ENCODE measurements at places on chromosomes 7 and 10. TPM values are rescaled to one million over a fixed set of nuclear protein-coding genes. Genes with fewer than 3 reads are reported as not detected.

Gene ADAM12
- total RNA-seq, result 10.5 TPM

Gene MET
- 43.0 TPM for total RNA-seq

Gene CYP2C19
- total RNA-seq, result not detected

Gene OLAH
- 7.6 TPM for total RNA-seq

Gene PRRT4
- 0.78 TPM for total RNA-seq

Gene UNCX
- not detected for total RNA-seq

Gene IL2RA
- 0.60 TPM for total RNA-seq

Gene GARIN1A
- 0.63 TPM for total RNA-seq

GRCh38 chr10:123945325-123945920, 53.8 kb upstream of the CPXM2 start:
- no peak for DNase-seq

DNA sequence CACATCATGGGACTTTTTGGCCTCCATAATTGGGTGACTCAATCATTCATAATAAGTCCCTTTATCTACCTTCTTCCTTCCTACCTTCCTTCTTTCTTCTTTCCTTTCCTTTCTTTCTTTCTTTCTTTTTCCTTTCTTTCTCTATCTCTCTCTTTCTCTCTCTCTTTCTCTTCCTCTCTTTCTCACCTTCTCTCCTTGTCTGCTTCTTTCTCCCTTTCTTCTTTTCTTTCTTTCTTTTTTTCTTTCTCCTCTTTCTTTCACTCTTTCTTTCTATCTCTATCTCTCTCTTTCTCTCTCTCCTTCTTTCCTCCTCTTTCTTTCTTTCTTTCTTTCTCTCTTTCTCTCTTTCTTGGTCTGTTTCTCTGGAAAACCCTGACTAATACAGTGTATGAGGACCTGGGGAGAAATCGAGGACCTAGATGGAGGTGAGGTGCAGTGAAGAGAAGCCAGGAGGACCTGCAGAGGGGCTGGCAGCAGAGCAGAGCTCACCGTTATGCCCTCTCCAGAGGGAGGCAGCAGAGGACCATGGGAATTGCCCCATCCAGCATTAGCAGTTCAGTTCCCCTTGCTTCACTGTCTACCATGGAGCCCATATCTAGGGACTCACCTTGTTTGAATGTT, 52.7 kb upstream of the BTRC start:
- no peak for DNase-seq

- no peak for DNase-seq
Measured at GRCh38 chr7:17120756-17121155, 177.7 kb upstream of the AHR start.

DNA sequence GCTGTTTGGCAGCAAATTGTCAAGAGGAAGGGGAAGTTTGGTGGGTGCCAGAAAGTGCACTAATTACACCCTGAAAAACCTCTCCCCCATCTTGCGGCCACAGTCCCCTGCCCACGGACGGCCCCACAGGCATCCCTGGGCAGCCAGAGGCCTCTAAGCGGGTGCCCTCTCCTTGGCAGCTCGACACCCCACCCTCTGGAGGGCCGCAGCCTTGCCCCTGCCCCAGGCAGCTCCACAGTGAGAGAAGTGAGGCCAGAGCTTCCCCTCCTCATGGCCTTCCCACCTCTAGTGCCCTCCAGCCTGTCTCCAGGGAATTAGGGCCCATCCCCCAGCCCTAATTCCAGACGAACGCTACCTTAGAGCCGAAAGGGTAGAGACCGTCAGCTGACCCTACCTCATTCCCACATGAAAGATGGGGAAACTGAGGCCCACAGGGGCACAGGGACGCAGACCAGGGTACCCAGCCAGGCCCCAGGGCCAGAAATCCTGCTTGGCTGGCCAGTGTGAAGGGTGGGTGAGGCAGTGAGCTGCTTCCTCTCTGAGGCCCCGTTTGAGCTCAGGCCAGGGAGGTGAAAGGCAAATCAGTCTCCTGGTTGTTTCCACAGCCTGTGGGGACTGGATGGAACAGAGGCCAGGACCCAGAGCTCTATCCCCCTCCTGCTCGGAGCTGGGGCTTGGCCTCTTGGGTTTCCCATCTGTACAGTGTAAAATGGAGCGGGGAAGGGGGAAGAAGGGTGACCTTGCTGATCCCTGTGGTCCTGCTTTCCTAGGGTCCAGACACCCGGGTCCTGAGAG, 10.0 kb downstream of the ZCCHC24 start:
- DNase-seq, result no peak

DNA sequence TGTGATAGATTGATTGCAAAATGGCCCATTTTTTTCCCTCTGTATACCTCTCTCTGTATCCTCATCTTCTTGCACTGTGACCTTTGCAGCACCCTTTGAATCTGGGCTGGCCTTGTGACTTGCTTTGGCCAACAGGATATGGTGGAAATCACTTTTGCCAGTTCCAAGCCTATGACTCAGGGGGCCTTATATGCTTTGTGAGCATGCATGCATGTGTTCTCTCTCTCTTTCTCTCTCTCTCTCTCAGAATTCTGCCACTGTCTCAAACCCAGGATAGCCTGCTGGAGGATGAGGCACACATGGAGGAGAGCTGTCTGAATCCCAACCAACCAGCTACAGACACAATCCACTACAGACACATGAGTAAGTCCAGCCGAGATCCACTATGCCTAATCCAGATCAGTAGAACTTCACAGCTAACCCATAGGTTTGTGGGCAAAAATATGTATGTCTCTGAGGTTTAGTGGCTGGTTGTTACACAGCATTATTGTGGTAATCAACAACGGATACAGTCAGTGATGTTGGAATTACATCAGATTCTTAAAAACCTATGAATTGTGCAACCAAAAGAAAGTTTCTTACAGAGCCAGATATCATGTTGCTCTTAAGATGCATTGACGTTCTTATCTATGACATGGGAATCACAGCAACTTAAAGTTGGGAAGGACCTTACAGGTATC, 41.8 kb upstream of the ABCB4 start:
- no peak for DNase-seq

- DNase-seq, result no peak
Measured at GRCh38 chr10:123988694-123989093, 97.1 kb upstream of the CPXM2 start.

GRCh38 chr7:152608208-152608607, 67.7 kb downstream of the XRCC2 start:
- no peak for DNase-seq

- DNase-seq, result no peak
Measured at GRCh38 chr10:77921395-77921794, 5.2 kb downstream of the DLG5 start.

- DNase-seq, result no peak
Measured at GRCh38 chr7:106866298-106867281, 1.5 kb downstream of the PIK3CG start.

GRCh38 chr10:119221666-119222065, 14.3 kb downstream of the GRK5 start:
- DNase-seq, result no peak

- DNase-seq, result no peak
Measured at GRCh38 chr10:33137356-33138005, 179.5 kb upstream of the ITGB1 start.

DNA sequence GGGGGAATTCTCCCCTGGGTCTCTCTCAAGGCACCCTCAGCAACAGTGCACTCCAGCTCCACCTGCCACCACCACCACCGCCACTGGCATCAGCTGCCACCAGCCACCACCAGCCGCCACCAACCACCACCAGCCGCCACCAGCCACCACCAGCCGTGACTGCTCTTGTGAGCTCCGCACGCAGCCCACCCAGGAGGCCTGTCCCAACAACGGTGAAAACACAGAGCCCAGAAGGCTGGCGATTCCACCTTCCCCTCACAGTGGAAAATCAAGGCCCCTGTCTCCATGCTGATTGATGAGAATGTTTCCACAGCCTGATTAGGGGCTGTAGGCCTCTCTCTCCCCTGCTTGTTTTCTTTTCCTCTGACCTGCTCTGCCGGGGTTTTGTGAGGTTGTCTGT, 41.1 kb downstream of the COBL start:
- no peak for DNase-seq

GRCh38 chr7:2670720-2671391, 17.1 kb upstream of the AMZ1 start:
- DNase-seq, result peak; percentile 58

DNA sequence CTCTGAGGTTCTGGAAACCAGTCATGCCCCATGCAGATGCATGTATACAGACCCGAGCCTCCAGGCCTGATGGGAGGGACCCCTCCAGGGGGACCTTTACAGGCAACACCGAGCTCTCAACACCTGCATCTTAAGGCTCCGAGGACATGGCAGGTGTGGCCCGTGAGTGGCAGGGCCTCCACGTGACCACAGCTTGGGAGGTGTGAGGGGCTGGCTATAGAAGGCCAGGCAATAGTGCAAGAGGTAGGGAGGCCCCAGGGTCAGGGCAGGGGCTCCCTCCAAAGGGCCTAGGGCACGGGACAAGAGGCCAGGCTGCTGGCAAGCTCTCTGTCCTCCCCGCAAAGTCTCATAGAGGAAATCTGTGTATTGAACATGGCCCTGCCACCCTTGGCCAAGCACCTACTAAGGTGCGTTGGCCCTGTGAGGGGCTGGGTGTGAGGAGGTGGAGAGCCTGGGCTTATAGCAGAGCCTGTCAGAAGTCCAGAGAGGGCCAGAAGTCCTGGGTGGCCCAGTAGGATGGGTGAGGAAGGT, 134.2 kb downstream of the PTPN20 start:
- no peak for DNase-seq

DNA sequence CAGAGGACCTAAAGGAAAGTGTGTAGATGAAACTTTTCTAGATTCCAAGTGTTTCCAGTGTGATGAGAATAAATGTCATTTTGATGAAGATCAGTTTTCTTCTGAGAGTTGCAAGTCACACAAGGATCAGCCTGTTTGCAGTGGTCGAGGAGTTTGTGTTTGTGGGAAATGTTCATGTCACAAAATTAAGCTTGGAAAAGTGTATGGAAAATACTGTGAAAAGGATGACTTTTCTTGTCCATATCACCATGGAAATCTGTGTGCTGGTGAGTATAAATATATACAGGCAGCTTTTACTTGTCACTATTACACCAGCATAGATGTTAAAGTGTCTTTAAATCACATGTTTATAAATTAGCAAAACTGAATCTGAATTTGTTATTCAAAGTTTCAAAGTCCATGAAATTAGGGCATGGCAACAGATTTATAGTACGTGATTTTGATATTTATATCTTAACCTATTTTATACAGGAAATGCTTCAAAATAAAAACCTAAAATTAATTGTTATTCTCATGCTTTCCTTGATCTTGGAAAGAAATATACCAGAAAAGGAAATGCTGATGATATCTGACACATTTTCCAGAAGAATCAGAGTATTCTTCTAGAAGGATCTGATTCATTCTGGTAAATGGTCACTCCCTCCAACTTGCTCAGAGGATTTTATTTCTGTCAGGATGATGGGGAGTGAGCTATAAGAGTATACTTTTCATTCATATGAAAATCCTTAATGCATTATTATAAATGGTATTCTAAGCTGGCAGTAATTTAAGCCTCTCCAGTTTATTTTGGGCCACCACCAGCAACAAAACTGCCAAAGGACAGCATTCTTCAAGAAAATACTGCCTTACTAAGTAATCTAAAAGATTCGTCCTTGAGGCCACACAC, 71.4 kb downstream of the ITGB8 start:
- no peak for DNase-seq

- no peak for DNase-seq
Measured at GRCh38 chr10:46294641-46295220, 7.9 kb downstream of the ANTXRL start.

DNA sequence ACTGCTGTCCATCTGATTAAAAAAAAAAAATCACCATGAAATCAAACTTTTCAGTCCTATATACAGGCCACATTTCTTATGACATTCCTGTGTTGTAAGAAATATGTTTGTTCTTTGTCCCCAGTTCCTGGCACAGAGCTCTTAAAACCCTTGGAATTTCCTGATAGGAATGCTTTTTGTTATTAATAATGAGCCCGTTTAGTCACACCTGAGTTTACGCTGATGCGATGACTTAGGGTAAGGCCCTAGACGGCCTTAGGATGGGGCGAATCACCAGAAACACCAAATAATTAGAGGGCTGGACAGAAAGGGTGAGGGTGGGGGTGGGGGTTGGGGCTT, 17.5 kb downstream of the TSPAN15 start:
- no peak for DNase-seq

DNA sequence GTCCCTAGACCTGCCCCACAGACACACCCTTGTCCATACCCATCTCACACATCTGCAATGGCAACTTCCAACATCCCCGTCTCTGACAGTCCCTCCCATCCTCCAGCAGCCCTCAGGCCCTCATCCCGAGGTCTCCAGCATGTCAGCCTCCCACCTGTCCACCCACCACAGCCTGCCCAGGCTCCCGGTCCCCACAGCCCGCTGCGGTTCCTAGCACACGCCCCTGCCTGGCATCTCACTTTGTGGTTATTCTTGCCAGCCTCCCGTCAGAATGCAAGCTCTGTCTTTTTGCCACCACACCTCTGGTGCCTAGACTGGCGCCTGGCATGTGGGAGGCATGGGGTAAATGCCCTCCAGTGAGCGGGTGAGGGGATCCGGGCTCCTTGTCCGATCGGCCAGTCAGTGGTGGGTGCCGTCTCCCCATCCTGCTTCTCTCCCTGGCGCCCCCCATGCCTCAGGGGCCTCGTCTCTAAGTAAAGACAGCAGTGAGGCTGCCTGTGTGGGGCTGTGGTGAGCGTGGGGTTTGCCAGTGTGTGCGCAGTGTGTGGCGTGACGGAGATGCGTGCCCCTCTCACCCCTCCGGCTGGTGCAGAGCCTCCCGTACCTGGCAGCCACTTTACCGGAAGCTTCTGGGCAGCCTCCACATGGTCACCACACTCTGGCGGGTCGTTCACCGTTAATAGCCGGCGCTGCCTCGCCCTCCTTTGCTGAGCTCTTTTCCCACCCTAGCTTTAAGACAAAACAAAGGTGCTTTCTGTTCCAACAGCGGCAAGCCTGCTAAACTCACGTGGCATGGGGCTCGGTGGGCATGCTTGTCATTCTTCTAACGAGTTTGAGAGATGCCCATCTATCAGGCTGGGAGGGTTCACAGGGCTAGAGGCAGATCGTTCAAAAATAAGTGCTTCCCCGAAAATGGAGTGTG, 28.5 kb upstream of the TTYH3 start:
- no peak for DNase-seq
